Heart left ventricle (tissue), 16 donors: ENCODE measurements at places on chromosomes 11 and 22. TPM values are rescaled to one million over a fixed set of nuclear protein-coding genes. Genes with fewer than 3 reads are reported as not detected.

GRCh38 chr11:128920666-128921065 is 22.0 kb downstream of the TP53AIP1 start:
- DNase-seq = no peak

DNA sequence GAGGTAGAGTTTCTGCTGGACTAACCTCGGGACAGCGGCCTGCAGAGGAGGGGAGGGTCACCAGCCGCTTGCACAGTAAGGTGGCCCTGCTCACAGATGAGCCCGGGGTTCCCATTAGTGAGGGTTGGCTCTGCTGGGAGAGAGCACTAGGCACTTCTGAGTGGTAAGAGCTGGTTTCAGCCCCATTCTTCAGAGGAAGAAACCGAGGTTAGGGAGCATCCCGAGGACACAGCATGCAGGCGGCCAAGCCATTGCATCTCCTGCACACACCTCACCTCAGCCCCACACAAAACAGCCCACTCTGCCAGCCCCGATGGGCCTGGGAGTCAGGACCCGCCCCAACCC is 99.3 kb downstream of the MED15 start:
- no peak for DNase-seq

- no peak for DNase-seq
Observed at GRCh38 chr11:121467471-121467870, 14.7 kb upstream of the SORL1-AS1 start.

HBE1 gene
- total RNA-seq = not detected

ACER3 gene
- 12.8 TPM for total RNA-seq

DNA sequence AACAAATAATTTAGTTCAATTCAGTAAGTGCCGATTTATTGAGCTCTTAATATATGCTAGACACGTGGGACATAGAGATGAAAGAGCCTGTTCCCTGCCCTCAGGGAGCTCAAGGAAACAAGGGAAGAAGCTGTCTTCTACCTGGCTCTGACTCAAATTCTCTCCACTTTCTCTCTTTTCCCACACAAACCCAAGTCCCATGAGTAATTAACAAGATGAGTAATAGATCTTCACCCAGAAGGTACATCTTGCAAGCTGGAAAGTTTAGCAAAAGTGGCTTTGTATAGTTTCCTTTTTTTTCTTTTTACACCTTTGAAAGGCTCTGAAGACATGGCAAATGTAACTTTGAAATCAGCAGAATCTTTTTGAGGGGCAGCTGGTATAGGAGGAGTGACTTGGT is 48.2 kb upstream of the CHST1 start:
- no peak for DNase-seq

OR2AG2 gene
- total RNA-seq = not detected

CCDC89 gene
- total RNA-seq = 0.93 TPM

- no peak for DNase-seq
Observed at GRCh38 chr11:130725421-130726233, 190.7 kb downstream of the SNX19 start.

DNA sequence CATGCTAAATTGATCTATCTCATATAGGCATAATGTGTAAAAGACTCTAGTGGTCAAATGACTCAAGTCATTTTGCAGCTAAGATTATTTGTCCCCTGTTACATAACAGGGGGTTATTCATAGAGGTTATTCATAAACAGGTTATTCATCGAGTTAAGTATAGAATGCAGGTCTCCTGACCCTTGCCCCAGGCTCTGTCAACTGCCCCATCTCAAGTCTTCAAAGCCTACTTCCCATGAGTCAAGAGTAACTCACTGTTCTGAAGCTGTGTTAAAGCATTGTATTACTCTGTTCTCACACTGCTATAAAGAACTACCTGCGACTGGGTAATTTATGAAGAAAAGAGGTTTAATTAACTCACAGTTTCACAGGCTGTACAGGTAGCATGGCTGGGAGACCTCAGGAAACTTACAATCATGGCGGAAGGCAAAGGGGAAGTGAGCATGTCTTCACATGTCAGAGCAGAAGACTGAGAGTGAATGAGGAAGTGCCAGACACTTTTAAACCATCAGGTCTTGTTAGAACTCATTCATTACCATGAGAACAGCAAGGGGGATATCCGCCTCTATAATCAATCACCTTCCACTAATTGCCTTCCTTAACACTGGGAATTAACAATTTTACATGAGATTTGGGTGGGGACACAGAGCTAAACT is 226.2 kb upstream of the BLID start:
- DNase-seq = no peak

- no peak for DNase-seq
Observed at GRCh38 chr11:56049487-56049886, 22.0 kb downstream of the OR5AS1 start.

GRCh38 chr22:26939466-26939865 is 282.1 kb downstream of the MIAT start:
- no peak for DNase-seq

KLHL22 gene
- 16.8 TPM for total RNA-seq

- DNase-seq = peak; percentile 90
Observed at GRCh38 chr22:39174498-39175352, 22.2 kb upstream of the CBX7 start.

THRSP gene
- total RNA-seq = 1.8 TPM

- DNase-seq = no peak
Observed at GRCh38 chr11:88531831-88532230, 194.3 kb upstream of the CTSC start.

DNA sequence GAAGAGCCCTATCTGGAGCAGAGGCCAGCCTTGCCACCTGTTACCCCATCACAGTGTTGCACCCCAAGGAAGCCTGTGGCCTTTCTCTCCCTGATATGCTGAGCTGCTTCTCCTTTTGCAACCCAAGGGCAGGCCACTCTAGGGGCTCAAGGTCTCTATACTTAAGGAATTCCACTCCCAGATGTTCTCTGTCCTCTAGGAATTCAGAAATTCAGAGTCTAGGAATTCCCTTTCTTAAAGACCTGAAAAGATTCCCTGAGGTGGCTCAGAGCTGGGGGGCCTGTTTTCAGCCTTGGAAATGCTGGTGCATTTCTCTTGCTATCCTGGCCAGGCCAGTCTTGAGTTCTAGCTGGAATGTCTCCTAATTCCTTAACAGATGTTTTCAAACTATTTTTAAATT is 68.0 kb upstream of the OLFML1 start:
- DNase-seq = no peak

- DNase-seq = peak; percentile 12
Observed at GRCh38 chr11:114738954-114739353, 60.6 kb downstream of the NXPE2 start.

TCF20 gene
- 12.4 TPM for total RNA-seq

CARNS1 gene
- total RNA-seq = 22.5 TPM

GRCh38 chr22:21622011-21622918 is 7.6 kb downstream of the YDJC start:
- peak; percentile 44 for DNase-seq

DNA sequence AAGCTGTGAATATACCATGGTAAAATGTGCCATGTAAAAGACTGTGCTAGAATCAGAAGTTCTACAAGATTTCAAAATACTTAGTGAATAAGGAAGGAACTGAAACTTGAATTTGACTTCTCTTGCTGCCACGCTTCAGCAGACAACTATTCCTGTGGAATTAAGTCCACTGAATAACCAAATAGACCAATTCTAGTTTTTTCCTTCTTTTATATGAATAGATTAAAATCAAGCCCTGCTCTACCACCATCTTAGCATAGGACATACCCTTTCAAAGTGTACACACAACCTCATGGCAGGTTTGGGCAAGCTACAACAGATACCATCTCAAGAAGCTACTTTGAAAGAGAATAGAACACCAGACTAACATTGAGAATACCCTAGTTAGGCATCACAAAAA is 23.4 kb upstream of the CLNS1A start:
- DNase-seq = no peak

TMEM138 gene
- 16.3 TPM for total RNA-seq

H19 gene
- total RNA-seq = 705 TPM

- peak; percentile 19 for DNase-seq
Observed at GRCh38 chr22:38461057-38461413, 6.0 kb upstream of the KCNJ4 start.

GRCh38 chr22:32185821-32186220 is 19.1 kb downstream of the RFPL2 start:
- no peak for DNase-seq

PLEKHA7 gene
- total RNA-seq = 28.0 TPM
